ENCODE measurements at places on chromosomes 4 and X. TPM values are rescaled to one million over a fixed set of nuclear protein-coding genes. Genes with fewer than 3 reads are reported as not detected.

The CXCL11 gene
- 0.42 TPM for total RNA-seq

GRCh38 chr4:52296341-52296740, 245.2 kb downstream of the SPATA18 start:
- DNase-seq, result no peak

DNA sequence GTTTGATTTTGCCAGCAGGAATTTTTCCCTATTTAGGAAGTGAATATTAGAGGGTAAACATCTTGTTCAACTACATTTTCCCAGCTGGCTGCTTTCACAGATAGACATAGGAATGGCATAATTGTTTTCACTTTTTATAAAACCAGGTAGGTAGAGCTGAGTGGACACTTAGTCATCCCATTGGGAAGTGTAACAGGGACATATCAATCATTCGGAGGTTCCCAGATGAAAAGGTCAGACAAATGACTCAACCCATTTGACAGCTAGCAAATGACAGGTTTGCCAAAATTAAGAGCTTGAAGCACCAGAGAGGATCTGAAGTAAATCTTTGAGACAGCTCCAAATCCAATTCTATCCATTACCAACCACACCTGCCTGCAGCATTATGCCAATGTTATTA, 205.3 kb downstream of the SLC39A8 start:
- DNase-seq, result no peak

The PAGE4 gene
- not detected for total RNA-seq

All from left ventricle myocardium superior (tissue), 1 donor.